Left lobe of liver (tissue), 2 donors: ENCODE measurements at places on chromosomes 1 and 21.

DNA sequence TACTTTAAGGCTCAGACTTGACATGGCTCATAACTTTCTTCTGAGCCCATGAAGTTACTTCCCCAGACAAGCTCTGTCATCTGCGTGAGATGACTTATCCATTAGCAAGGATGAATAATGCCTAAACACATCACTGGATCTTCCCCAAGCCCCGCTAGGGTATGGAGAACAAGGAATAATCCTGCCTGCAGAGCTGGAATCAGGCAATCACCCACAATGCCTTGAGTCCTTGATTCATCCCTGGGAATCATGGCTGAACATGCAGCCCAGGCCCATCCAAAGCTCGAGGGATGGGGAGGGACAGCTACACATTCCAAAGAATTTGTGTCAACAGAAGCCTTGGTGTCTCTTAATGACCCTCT, 131.7 kb downstream of the PSMG1 start:
- no peak for DNase-seq

DNA sequence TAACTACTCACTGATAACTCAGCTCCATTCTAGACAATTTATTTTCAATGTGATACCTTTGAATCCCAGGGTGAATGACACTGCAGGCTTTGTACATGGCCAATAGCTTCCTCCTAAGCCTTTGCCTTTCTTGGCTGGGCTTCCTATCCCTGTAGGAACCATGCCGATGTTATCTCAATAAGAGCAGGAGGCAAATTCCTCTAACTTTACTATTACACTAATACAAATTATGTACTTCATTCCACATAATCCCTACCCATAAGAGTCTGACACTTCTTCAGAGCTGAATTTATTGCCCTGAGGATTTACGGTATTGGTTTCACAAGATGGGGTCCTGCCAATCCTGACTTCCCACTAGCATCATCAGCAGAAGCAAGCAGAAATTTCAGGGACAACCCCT, 14.0 kb downstream of the TGFBR3 start:
- DNase-seq, result no peak

DNA sequence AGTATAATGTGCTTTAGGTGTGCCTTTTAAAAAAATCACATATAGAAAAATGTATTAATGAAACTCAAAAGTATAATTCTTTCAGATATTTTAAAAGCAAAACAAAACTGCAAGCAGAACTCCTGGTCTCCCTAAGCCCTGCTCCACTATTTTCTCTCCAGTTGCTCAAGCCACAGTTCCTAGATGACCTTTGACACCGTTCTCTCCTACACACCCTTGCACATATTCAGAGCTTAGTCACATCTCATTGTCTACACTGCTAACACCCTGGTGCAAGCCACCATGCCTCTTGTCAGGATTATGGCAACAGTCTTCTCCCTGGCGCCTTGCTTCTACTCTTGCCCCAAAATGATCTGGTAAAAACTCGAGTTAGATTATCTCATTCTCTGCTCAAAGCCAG, 50.2 kb upstream of the ROR1 start:
- DNase-seq, result no peak

- DNase-seq, result no peak
These were observed 35.5 kb upstream of the LRRC52 start for GRCh38 chr1:165508291-165508690.

- DNase-seq, result no peak
These were observed 56.3 kb downstream of the PRPF38A start for GRCh38 chr1:52460694-52461093.

- no peak for DNase-seq
These were observed 15.8 kb upstream of the NPHP4 start for GRCh38 chr1:6008084-6008415.

DNA sequence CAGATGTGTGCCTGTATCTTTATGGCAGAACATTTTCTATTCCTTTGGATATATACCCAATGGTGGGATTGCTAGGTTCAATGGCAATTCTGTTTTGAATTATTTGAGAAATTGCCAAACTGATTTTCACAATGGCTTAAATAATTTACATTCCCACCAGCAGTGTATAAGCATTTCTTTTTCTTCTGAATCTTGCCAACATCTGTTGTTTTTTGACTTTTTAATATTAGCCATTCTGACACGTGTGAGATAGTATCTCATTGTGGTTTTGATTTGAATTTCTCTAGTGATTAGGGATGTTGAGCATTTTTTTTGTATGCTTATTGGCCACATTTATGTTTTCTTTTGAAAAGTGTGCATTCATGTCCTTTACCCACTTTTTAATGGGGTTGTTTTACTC, 864.3 kb upstream of the ADAMTS5 start:
- DNase-seq, result no peak

DNA sequence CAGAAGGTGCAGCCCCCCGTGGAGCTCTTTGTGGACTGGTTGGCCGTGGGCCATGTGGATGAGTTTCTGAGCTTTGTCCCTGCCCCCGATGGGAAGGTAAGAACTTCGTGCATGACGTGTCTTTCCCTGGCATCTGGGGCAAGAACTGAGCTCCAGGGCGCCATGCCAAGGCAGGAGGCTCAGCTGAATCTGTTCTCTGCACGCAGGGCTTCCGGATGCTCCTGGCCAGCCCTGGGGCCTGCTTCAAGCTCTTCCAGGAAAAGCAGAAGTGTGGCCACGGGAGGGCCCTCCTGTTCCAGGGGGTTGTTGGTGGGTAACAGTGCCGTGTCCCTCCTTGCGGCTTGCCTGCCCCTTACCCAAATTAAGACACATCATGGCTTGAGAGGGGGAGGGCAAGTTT, 27.7 kb downstream of the PADI3 start:
- DNase-seq, result no peak

DNA sequence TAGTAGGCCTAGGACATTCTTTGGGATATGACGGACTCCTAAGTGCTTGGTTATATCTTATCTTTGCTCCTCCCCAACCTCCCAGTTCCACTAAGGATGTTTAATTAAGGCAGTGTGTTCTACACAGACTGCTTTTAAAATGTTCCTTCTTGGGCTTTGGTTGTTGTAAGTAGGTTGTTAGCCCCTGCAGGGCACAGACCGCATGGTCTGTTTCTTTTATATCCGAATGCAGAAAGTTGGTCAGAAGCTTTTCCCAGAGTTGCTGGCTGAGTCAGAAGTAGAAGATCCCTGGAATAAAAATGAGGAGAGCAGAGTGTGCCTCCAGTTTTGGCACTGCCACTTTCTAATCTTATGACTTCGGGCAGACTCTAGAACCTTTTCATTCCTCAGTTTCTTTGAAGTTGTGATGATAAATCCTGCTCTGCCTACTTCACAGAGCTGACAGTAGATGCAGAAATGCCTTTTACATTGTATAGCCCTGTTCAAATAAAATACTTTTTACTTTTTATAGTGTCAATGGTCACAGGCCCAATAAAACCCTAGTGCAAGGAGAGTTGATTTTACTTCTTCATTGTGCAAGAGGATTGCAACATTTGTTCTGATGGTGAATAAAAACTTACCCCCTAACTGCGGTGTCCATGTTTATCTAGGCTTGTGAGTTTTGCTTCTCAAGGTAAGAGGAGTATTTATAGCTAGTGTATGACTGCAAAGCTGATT, 18.4 kb downstream of the FMN2 start:
- DNase-seq, result no peak

DNA sequence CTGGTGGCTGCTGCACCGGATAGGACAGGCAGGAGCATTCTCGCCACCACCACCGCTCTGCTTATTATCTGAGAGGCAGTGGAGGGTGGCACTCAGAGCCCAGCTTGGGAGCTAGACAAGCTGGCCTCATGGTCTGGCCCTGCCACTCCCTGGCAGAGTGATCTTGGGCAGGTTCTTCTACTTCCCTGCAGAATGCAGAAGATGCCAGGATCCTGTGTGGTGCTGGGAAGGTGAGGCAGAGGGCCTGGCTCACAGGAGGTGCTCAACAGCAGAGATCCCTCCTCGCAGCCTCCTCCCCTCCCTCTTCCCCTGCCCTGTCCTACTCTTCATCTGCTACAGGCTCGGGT, 60.4 kb downstream of the ARHGEF10L start:
- DNase-seq, result no peak

GRCh38 chr1:39174390-39175081, 30.0 kb upstream of the MACF1 start:
- no peak for DNase-seq

DNA sequence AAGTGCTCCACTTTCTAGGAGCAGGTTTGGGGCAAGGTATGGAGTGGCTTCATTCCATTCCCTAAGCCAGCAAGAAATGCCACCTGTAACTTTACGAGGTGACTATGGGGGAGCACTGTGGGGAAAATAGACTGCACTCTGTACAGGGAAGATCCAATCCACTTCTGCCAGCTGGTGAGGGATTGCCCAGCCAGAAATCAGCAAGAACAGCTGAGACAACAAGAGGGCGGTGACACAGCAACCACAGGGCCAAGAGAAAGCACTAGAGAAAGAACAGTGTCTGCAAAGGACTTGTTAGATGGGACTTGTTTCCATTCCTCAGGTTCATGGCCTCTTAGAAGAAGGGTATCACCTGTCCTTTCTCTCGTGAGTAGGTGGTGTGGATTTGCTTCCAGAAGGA, 19.6 kb downstream of the CAPN8 start:
- no peak for DNase-seq

- no peak for DNase-seq
These were observed 137.1 kb downstream of the ETS2 start for GRCh38 chr21:38942748-38943211.

DNA sequence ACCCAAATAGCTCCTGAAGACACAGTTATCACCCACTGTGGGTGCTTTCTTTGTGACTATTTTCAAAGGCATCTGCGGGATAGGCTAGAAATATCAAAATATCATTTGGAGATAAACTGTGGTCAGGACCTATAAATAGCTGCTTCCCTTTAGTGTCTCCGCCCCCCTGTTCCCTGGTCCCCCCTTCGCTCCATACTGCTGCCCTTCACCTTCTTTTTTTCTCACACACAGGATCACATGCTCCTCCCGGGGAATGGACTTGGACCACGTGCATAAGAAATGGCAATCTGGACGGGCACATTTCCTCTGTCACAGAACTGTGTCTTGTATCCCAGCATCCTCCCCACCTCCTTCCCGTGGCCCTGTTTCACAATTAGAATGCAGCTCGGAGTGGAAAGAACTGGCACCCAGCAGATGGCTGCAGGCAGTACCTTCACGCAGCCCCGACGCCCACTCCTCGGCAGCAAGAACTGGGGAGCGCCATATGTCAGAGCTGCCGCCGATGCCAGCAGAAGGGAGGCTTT, 68.8 kb upstream of the SSX2IP start:
- no peak for DNase-seq
